ENCODE measurements at places on chromosomes 2 and 18.

- DNase-seq = no peak
Observed at GRCh38 chr2:1778566-1778965, 34.3 kb upstream of the PXDN start.

- DNase-seq = no peak
Observed at GRCh38 chr2:172782506-172783164, 47.0 kb downstream of the RAPGEF4 start.

DNA sequence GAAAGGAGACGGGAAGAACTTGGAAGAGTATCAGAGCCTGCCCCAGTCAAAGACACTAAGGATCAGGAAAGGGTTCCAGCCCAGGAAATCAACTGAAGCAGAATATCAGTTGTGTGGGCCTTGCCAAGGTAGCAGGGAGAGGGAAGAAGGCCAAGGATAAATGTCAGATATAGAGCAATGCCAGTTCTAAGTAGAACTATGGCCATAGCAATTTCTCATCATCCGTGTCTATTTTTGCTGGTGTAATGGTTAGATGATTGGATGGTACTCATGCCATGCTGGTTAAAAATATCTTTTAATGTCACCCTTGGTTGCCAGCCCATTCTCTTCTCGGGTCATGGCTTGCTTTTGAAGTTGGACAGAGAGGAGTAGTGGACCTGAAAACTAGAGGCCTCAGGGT is 41.9 kb downstream of the MAIP1 start:
- no peak for DNase-seq

DNA sequence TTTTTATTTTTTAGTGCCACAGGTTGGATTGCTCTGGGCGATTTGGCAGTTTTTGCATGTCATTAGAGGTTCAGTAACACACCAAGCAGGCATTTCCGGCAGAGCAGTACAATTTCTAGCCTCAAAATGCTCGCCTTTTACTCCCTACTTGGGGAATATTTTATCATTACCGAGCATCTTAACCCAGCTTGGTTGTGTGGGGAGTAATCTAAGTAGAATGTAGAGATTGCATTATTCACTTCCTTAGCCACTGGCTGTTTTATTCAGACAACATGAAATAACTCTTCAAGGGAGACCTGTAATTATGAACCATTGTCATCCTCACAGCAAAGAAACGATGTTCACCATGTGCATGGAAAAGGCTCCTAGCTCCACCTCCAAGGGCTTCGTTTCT is 13.1 kb downstream of the GRP start:
- DNase-seq = peak; percentile 71

DNA sequence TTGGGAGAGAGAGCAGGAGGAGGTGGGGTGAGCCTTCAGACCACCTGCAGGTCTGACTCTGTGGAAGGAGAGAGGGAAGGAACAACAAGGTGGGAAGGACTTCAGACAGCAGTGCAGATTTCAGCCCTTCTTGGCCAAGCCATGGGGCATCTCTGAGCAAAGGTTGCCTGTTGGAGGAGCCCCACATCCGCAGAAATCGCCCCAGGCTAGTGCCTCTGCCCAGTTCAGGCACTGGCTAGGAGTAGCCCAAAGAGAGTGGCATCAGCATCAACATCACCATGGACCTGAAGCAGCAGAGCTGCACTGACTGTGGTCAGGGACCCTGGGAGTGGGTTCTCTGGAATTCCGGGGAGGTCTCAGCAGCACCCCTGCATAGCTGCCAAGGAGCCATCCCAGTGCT is 10.2 kb downstream of the GPR55 start:
- no peak for DNase-seq

- no peak for DNase-seq
Observed at GRCh38 chr2:238203973-238204683, 633 bp upstream of the ILKAP start.

GRCh38 chr2:53129851-53130250 is 637.8 kb upstream of the CHAC2 start:
- peak; percentile 49 for DNase-seq

DNA sequence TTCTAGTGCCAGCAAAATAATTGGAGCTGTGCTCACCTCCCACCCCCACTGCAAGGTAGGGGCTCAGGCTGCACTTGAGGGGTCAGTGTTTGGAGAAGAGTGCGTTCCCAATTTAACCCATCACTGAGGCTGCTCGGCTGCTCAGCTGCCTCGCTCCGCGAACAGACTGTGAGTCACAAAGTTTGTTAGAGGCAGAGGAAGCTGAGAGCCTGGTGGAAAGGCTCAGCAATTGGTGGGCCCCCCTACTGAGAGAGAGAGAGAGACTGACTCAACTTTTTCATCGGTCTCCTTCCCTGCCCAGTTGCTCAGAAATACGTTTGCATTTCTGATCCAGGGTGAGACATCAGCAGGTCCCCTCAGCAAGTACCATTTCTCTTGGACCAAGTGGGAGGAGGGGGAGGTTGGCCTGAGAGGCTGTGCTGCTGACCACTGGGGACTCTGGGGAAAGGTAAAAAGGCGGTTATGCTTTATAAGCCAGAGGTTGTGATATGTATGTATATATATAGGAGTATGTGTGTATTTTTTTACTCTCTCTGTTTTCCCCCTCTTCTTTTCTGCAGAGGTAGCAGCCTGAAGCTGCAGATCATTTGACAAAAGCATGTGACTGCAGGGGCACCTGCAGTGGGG is 1.5 kb downstream of the EFR3B start:
- peak; percentile 49 for DNase-seq
